Urothelium cell line (cell line): ENCODE measurements at places on chromosomes 6 and 20.

DNA sequence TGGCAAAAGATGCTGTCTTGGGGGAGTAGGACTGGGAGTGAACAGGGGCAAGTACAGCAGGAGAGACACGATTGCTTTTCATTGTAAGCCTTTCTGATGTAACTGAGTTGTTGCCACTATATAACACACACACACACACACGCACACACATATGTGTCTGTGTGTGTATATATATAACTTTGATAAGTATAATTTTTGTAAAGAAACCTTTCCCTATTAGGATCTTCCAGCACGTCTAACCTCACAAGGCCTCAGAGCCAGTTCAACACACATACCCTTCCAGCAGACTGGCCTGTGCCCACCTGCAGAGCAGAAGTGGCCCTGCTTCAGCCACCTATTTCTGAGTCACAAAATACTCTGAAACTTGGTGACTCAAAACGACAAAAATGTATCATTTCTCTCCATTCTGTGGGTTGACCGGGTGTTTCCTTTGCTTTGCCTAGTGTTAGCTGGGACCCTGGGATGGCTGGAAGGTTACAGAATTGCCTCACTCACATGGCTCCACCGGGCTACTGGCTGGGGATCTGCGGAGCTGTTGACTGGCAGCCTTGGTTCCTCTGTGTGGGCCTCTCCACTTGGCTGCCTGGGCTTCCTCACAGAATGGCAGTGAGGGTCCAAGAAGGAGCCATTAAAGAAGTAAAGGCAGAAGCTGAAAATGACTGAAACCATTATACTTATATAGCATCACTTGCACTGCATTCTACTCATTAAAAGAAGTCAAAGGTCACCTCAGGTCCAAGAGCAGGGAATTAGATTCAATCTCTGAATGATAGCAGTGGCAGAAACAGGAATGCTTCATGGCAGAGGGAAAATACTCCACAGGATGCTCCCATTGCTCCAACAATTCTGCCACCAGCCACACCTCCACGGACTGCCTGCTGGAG is 126.4 kb downstream of the BANF2 start:
- DNase-seq: no peak

DNA sequence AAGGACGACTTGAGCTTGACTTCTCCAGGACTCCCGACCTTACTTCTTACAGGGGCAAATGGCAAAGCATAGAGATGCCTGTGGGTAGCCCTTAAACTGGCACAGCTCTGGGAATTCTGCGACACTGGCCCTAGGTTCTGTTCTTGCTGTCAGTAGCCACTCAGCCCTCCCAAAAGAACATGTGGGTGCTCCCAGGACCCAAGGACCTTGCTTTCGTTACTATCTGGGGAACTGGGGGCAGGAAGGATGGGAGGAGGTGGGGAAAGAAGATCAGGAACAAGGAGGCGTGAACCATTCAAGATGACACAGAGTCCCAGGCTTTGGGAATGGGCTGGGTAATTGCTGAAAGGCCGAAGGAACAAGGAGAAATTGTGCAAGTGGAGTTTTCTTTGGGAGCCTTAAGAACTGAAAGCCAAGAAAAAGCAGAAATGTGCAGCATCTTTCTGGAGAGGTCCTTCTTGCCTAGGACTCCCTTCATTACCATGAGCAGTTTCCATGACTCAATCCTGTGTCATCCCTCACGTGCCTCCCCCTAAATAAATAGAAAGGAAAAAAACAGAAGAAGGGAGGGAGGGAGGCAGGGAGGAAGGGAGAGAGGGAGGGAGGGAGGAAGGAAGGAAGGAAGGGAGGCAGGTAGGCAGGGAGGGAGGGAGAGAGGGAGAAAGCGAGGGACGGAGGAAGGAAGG is 284.6 kb upstream of the FOXQ1 start:
- peak; percentile 28 for DNase-seq

DNA sequence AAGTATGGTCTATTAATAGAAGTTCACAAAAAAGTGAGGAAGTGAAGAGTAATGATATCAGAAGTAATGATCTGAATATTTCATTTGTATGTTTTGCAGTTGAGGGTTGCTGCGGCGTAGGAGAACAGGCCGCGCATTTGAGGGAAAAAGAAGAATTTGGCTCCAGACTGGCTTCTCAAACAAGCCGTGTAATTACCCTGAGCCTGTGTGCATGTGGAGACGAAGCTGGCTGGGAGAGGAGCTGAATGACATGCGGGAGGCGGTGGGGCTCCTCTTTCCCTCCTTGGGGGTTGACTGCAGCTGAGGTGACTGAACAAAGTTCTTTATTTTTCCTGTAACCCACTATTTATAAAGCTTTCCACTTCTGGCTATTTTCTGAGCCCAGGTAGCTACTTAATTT is 115.5 kb upstream of the AFDN start:
- no peak for DNase-seq

DNA sequence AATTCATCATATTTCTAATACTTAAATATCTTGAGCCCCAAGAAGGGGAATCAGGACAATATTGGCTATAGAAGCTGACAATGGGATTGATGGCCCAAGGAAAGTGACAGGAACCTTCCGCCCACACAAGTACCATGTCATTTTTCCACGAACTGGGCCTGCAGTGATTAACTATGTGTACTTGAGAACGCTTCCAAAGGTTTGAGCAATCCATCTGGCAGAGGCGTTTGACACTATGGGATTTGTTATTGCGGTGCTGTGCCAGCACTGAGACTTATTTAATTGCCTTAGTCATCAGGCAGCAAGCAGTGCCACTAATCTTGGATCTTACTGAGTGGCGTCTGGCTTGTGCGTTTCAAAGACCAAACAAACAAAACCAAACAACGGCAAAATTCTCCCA is 135.6 kb upstream of the UST start:
- no peak for DNase-seq
